ENCODE measurements at places on chromosomes 16 and 17. TPM values are rescaled to one million over a fixed set of nuclear protein-coding genes. Genes with fewer than 3 reads are reported as not detected.
A peak's percentile ranks its signal among the peaks of the same experiment; 100 is the strongest.

DNA sequence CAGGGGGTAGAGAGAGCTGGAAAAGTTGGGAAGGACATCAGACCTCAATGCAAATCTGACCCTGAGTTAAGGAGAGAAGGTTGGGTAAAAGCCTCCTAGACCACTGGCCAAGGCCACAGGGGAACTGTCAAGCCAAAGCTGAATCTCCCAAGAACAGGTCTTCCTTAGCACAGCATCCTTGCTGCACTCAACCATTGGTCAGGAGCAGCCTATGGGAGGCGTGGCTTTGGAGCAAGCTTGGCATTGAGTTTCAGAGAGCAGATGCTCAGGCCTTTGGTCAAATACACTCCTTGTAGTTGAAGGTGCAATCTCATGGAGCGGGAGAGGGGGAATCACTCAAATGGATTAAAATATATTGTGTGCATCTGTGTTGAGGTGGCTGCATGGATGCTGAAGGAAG lies 21.8 kb downstream of the SOX9 start:
- DNase-seq = no peak

DNA sequence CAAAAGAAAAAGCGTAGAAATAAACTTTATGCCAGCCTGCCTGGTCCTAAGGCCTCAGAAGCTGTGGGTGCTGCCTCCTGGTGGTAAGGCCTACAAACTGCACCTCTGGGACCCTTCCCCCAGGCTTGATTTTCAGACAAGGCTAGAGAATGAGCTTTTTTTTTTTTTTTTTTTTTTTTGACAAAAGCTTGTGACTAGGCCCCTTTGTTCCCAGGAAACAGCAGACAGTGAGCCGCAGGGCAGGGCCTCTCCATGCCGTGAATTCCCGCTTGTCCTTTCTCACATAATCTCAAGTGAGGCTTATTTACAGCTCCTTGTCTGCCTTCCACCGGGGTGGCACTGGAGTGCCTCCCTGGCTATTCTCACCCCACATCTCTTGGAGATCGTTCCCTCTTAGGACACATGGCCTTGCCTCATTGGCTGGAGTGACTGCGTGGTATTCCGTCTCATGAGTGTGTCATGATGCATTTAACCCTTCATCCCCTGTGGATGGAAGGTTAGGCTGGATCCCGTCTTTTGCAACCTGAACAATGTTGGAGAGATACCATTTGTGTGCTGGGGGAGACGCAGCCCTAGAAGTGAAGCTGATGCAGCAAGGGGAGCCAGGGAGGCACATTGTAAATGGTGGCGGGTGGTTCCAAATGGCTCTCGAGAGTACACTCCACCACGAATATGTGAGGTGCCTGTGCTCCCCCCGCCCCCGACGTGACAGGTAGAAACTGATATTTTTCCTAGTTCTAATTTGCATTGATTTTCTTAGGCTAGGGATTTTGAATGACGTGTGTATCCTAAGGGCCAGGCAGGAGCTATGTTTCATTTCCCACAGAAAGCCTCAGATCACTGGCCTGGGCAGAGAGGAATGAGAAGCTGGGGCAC lies 49.6 kb downstream of the USP22 start:
- peak; percentile 82 for DNase-seq

Gene CA4
- 18.1 TPM for total RNA-seq

Gene KDM6B
- 14.9 TPM for total RNA-seq

Gene PMFBP1
- 2.4 TPM for total RNA-seq

DNA sequence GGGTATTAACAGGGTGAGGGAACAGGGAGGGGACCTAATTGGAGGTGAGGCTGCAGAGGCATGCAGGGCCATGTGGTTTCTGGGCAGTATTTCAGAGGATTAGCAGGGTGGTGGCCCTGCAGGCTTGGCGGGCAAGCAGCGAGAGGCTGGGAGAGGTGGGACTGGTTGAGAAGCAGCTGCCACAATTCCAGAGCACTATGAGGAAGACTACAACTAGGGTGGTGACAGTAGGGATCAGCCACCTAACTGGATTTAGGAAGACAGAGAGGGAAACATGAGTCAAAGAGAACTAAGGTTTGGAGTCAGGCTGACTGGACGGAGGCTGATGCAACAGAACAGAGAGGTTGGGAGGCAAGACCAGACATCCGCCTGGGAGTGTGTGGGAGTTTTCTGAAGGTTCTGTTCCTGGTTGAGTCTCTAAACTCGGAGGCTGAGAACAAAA lies 12.3 kb downstream of the ALOXE3 start:
- no peak for DNase-seq

GRCh38 chr17:1590029-1590746 lies 27.6 kb upstream of the PITPNA start:
- DNase-seq = peak; percentile 67

Gene CISD3
- 27.5 TPM for total RNA-seq

- DNase-seq = no peak
Observed at GRCh38 chr17:27996202-27997043, 46.1 kb upstream of the NLK start.

DNA sequence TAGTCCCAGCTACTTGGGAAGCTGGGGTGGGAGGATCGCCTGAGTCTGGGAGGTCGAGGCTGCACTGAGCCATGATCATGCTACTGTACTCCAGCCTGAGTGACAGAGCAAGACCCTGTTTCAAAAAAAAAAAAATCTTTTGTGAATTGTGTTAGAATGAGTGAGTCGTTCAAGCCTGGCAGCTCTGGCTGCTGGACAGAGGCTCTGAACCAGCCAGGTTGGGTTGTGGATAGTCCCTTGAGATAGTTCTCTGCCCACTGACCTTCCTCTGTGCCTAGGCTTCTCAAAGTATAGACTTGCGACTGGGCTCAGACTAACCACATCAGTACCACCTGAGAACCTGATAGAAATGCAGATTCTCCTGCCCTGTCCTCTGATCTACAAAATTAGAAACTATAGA lies 2.2 kb upstream of the KSR1 start:
- no peak for DNase-seq

Gene FXR2
- 12.8 TPM for total RNA-seq

Gene CES3
- total RNA-seq = 2.6 TPM

GRCh38 chr16:1874854-1875253 lies 2.9 kb upstream of the MEIOB start:
- no peak for DNase-seq

DNA sequence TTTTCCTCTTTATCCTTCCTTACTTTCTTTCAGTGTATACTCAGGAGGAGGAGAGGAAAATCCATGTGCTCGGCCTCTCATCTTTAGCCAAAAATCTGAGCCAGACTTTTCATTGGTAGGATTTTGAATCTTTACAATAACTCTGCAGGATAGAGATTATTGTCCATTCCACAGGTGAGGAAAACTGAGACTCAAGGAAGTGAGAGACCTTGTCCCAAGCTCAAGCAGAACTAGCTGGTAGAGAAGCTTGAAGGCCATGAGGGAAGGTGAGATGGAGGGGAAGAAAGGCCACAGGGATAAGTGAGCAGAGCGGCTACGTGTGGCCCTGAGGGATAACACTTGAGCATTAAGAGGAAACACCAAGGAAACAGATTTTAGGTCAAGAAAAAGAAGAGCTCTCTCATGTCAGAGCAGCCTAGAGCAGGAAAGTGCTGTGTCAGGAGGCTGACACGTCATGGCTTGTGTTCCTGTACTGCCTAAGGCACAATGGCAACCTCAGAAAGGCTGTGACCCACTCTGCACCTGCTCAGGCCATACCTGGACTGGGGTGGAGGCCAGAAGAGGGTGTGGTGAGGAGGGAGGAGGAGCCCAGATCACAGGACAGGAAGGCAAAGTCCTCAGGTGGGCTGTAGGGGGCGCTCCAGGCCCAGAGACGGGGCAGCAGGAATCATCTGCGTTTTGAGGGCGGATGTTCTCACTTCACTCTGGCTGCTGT lies 11.9 kb downstream of the MT4 start:
- DNase-seq = peak; percentile 92

Gene MYCBPAP
- 1.1 TPM for total RNA-seq

DNA sequence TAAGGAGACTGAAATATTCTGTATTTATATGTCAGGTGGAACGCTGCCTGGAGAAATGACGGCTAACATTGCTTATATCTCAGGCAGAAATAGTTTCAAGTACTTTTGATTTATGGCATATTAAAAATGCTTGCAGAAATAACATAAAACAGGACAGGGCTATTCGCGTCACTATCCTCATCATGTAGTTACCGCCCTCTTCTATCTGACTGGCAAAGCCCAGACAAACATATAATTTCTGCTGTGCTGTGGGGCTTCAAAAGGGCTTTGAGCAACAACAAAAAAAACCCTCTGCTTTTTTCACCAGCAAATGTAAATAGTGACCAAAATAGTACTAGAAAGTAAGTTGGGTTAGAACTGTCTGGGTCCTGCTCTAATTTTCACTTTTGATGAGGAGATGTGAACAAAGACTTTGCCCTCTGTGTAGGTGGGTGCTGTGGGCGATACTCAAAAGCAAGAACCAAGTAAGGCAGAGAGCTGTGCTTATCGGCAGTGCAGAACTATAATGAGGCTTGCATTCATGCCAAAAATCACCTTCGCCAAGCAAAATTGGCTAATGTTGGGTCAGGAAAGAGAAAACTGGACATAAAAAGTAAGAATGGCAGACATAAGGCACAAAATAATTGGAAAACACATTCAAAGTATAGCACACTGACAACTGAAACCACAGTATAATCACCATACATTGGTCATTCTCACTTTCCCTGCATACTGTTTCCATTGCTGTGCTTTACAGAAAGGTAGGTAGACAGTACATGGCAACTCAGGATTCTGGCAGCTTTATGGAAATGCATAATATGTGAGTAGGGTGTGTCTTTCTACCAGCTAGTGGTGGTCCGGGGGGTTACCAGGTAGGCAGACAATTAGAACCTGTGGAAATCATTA lies 151.2 kb upstream of the AXIN2 start:
- DNase-seq = no peak

DNA sequence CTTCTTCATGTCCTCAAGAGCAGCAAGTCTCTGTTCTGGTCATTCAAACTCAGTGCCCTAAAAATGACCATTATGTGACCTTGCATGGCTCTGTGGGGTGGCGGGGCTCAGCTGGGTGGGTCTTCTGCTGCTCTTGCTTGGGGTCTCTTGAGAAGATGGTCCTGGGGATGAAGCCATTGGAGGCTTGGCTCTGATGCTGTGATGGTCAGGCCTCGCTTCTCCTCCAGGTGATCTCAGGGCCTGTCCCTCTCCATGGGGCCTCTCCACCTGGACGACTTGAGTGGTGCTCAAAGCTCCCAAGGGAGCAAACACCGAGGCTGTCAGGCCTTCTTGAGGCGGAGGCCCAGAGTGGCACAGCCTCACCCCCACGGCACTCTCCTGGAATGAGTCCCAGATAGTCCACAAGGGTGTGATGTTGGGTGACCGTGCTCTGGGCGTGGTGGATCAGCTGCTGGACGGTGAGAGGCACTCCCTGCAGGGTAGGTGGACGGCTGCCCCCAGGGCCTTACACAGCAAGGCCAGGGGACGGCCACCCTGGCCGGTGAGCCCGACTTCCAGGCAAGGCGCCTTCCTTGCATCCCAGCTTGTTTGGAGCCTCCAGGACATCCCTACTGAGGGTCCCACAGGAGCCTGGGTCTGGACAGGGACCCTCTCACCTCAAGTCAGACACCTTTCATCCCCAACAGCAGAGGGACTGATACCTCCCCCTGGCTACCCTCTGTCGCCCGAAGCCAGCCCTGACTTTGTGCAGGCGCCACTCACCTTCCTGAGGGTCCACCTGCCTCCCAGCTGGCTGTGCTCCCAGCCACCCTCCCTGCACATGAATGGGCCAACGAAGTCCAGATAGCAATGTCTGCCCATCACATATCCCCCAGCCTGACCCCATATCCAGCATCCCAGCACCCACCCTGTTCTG lies 48.7 kb downstream of the USP22 start:
- peak; percentile 55 for DNase-seq

DNA sequence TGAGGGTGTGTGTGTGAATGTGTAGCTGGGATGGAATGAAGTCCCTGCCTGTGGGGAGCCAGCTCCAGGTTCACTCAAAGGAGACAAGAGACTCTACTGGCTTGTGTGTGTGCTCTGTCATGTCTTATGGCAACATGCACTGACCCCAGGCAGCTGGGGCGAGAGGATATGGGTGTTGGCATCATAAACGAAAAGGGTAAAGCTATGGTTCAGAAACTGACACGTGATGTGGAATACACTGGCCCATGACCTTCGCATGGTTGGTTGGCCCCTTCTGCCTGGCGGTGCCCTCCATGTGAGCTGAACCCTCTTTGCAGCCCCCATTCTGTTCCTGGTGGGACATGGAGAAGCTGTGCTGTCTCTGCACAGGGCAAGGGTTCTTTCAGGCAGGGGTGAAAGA lies 21.9 kb downstream of the ZNF750 start:
- DNase-seq = no peak

- peak; percentile 68 for DNase-seq
Observed at GRCh38 chr17:66829386-66829864, 5.5 kb upstream of the CACNG5 start.

- DNase-seq = no peak
Observed at GRCh38 chr17:57556320-57556719, 188.8 kb downstream of the CCDC182 start.

DNA sequence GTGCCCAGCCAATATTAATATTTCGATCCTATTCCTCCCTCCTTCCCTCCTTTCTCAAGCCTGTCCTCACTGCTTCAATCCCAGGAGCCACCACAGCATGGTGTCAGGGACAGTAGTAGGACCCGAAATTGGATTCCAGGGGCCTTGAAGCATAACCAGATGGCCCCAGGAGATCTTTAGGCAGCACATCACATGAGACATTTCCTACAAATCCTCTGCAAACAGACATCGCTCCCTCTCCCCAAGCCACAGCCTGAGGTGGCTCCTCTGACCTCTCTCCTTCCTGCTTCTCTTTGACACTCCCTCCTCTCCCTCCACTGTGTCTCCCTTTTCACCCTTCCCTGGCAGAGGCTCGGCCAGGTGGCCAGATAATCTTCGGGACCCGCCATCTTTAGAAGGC lies 76.6 kb downstream of the BMERB1 start:
- DNase-seq = no peak

- DNase-seq = peak; percentile 70
Observed at GRCh38 chr17:12789481-12790248, at the start of gene ARHGAP44. Gene ARHGAP44, plus strand, starts transcription at chr17:12789498. Its CDS starts 341 bp downstream, at chr17:12789839.

DNA sequence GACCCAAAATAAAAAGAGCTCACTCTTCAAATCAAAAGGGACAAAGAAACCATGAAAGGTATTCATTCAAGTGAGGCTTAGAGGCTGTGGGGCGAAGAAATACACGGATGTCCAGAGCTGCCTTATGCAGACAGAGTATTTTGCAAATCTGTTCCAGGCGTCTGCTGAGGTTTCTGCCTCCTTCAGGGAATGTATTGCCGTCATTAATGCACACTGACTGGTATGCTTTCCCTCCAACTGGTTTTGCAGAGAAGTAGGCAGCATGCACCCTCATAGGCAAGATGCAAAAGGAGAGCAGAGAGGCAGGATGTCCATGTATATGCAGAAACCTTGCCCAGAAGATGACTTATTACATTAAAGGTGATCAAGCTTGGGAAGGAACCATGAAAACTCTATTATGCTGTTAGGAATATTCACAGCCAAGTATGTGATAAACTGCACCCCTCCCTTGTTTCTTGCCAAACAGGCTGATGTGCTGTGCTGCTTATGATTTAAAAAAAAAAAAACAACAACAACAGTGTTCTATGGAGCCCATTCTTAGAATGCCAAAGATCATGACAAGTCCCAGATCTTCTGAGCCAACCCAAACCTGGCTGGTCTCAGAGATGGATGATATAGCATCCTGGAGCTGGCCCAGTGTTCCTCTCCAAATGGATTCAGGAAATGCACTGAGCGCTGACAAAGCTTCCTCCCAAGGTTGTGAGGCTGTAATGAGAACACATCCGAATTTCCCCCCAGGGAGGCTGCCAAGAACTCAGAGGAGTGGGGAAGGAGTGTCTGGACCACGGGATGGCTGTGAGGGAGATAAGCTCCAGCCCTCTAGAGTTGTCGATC lies 77.6 kb upstream of the HLF start:
- no peak for DNase-seq
